Osteoblast (primary cell): ENCODE measurements at places on chromosomes 5 and 9. TPM values are rescaled to one million over a fixed set of nuclear protein-coding genes. Genes with fewer than 3 reads are reported as not detected.

GRCh38 chr9:129428864-129429577 lies 191.9 kb downstream of the C9orf50 start:
- H3K27me3 ChIP-seq, result no peaks in the 10 kb centered on the region
- H3K27ac ChIP-seq, result no peak overlapping the region
- no peak for DNase-seq
- H3K4me3 ChIP-seq, result no peak overlapping the region
- H3K36me3 ChIP-seq, result no peaks in the 10 kb centered on the region

DNA sequence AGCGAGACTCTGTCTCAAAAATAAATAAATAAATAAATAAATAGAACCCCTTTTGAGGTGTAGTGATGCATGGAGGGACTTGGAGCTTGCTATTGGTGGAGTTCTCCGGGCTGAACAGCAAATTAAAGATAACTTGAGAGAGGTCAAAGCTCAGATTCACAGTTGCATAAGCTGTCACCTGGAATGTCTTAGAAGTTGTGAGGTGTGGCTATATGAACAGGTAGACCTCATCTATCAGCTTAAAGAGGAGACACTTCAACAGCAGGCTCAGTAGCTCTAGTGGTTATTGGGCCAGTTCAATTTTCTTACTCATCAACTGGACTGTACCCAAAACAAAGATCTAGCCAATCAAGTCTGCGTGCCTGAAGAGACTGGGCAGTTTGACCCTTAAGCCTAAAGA lies 11.7 kb upstream of the STING1 start:
- H3K27me3 ChIP-seq, result no peaks in the 10 kb centered on the region
- H3K36me3 ChIP-seq, result no peaks in the 10 kb centered on the region
- peaks cover 35% of the 10 kb centered on the region for H3K4me1 ChIP-seq
- no peak for DNase-seq
- H3K27ac ChIP-seq, result peak overlapping the region; percentile 28
- no peak overlapping the region for H3K4me3 ChIP-seq

DNA sequence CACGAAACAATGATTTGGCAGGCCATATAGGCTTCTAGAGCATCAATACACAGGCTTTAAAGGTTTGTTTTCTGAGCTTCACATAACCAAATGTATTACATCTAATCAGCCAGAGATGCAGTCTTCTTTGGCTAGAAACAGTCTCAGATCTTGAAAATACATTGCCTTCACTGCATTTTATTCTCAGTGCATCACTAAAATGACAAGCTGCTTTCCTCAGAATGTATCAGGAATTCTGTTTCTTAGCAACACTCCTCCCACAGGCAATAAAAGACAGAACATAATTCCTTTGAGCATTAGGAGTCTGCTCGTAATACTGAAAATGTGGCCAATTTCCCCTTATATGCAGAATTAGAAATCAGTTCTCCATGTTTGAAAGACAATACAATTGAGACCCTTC lies 36.9 kb downstream of the FEM1C start:
- H3K36me3 ChIP-seq, result no peaks in the 10 kb centered on the region
- DNase-seq, result peak; percentile 65
- H3K27me3 ChIP-seq, result no peaks in the 10 kb centered on the region
- H3K4me3 ChIP-seq, result no peak overlapping the region

DNA sequence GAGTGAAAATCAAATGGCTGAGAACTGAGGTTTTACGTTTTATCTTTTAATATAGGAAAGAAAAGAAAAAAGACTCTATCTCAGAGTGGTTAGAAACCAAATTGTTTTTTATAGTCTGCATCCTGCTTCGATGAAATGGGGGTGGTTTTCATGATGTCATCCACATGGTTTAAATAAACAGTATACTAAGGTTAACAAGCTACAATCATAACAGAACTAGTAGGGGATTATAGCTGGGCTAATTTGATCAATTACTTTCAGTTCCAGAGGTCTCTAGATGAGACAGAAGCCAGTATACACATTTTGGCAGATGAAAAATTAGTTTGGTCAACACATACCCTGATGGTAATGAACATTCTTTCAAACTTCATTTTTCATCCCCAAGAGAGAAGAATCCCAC lies 106.3 kb upstream of the SNX2 start:
- H3K27me3 ChIP-seq, result no peaks in the 10 kb centered on the region
- H3K4me3 ChIP-seq, result no peak overlapping the region
- H3K4me1 ChIP-seq, result peaks cover 5% of the 10 kb centered on the region
- no peak for DNase-seq
- no peak overlapping the region for H3K27ac ChIP-seq

GRCh38 chr5:18380729-18381362 lies 746.6 kb downstream of the TAF11L14 start:
- DNase-seq, result no peak
- H3K36me3 ChIP-seq, result no peaks in the 10 kb centered on the region
- no peaks in the 10 kb centered on the region for H3K27me3 ChIP-seq
- no peaks in the 10 kb centered on the region for H3K4me1 ChIP-seq
- no peak overlapping the region for H3K4me3 ChIP-seq
- H3K27ac ChIP-seq, result no peak overlapping the region

DNA sequence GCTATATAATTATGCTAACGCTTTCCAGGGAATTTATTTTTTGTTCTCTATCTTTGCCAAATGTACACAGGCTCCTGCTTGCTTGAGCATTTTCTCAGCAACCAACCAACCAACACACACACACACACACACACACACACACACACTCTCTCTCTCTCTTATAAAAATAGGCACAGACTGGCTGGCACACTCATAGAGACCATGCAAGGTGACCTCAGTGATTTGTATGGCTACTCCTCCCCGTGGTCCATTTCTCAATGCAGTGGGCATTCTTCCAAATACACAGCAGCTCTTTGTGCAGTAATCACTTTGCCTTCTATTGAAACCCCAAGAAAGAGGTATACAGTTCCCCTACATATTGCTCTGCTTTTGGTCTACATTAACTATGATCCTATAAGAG lies 416.0 kb downstream of the MAN2A1 start:
- no peaks in the 10 kb centered on the region for H3K27me3 ChIP-seq
- no peaks in the 10 kb centered on the region for H3K36me3 ChIP-seq
- no peaks in the 10 kb centered on the region for H3K4me1 ChIP-seq
- H3K27ac ChIP-seq, result no peak overlapping the region
- DNase-seq, result no peak
- H3K4me3 ChIP-seq, result no peak overlapping the region

DNA sequence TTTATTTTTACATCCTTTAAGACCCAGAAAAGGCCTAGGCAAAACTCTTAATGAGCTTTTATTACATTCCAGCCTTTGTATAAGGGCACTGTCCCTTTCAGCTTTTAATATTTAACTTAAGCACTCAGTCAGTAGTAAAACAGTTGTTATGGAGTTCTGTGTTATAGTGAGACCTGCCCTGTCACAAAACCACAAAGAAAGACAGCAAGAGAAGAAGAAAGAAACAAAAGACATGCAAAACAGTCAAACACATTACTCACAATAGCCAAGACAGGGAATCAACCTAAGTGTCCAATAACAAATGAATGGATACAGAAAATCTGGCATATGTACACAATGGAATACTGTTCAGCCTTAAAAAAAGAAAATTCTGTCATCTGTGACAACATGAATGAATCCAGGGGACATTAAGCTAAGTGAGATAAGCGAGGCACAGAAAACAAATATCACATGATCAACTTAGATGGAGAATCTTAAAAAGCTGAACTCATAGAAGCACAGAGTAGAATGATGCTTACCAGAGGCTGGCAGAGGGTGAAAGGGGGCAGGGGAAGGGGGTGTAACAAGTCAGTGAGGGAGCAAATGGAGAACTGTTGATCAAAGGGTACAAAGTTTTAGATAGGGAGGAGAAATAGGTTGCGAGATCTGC lies 63.8 kb upstream of the CCNG1 start:
- H3K4me1 ChIP-seq, result no peaks in the 10 kb centered on the region
- no peaks in the 10 kb centered on the region for H3K36me3 ChIP-seq
- H3K27ac ChIP-seq, result no peak overlapping the region
- DNase-seq, result no peak
- H3K4me3 ChIP-seq, result no peak overlapping the region
- no peaks in the 10 kb centered on the region for H3K27me3 ChIP-seq

GRCh38 chr5:139088024-139088423 lies 110.1 kb downstream of the SIL1 start:
- H3K27ac ChIP-seq, result no peak overlapping the region
- H3K4me1 ChIP-seq, result peaks cover 12% of the 10 kb centered on the region
- no peak overlapping the region for H3K4me3 ChIP-seq
- H3K36me3 ChIP-seq, result no peaks in the 10 kb centered on the region

DNA sequence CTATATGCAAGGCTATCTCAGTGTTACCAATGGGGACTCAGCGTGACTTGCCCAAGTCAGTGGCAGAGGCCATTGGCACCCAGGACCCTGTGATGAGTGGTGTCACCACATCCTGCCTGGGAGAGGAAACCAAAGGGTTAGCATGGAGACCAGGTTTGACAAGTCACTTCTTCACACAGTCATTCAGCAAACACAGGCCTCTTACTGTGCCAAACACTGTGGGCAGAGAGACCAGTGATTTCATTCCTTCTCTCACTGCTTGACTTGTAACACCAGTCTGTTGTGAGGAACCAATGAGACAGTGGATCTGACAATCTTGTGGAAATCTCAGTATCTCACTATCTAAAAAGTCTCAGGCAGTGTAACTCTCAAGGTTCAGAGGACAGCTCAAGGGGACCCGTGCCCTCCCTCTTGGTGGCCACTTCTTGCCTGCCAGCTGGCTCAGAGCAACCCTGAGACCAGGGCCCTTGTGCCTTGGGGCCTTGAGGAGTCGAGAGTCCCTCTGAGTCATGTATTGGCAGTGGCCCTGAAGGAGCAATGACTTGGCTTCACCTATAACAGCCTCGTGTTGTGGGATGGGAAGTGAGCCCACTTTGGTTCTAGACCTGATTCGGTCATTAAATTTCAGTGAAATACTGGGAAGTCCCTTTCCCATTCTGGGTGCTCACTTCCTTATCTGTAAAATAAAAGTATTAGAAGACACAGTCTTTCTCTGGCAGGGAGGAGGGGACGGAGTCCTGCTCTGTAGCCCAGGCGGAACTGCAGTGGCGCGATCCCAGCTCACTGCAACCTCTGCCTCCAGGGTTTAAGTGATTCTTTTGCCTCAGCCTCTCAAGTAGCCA lies 1.6 kb downstream of the FABP6 start:
- no peak for DNase-seq
- H3K4me1 ChIP-seq, result no peaks in the 10 kb centered on the region
- H3K36me3 ChIP-seq, result no peaks in the 10 kb centered on the region

- H3K27me3 ChIP-seq, result no peaks in the 10 kb centered on the region
- no peak overlapping the region for H3K4me3 ChIP-seq
- no peaks in the 10 kb centered on the region for H3K36me3 ChIP-seq
- H3K4me1 ChIP-seq, result peaks cover 45% of the 10 kb centered on the region
- no peak for DNase-seq
Observed at GRCh38 chr5:169974121-169974770, 6.0 kb downstream of the INSYN2B start.

GRCh38 chr5:43420241-43420640 lies 8.1 kb upstream of the CCL28 start:
- no peak overlapping the region for H3K27ac ChIP-seq
- H3K36me3 ChIP-seq, result no peaks in the 10 kb centered on the region
- peaks cover 4% of the 10 kb centered on the region for H3K4me1 ChIP-seq
- no peak for DNase-seq
- H3K4me3 ChIP-seq, result no peak overlapping the region

GRCh38 chr9:70398145-70398556 lies 16.3 kb downstream of the KLF9 start:
- H3K36me3 ChIP-seq, result no peaks in the 10 kb centered on the region
- no peak overlapping the region for H3K27ac ChIP-seq
- peaks cover 4% of the 10 kb centered on the region for H3K4me1 ChIP-seq
- no peak for DNase-seq

GRCh38 chr9:133679466-133680061 lies 43.4 kb downstream of the DBH start:
- H3K4me3 ChIP-seq, result no peak overlapping the region
- H3K27ac ChIP-seq, result no peak overlapping the region
- no peaks in the 10 kb centered on the region for H3K36me3 ChIP-seq
- no peak for DNase-seq
- H3K4me1 ChIP-seq, result no peaks in the 10 kb centered on the region

DNA sequence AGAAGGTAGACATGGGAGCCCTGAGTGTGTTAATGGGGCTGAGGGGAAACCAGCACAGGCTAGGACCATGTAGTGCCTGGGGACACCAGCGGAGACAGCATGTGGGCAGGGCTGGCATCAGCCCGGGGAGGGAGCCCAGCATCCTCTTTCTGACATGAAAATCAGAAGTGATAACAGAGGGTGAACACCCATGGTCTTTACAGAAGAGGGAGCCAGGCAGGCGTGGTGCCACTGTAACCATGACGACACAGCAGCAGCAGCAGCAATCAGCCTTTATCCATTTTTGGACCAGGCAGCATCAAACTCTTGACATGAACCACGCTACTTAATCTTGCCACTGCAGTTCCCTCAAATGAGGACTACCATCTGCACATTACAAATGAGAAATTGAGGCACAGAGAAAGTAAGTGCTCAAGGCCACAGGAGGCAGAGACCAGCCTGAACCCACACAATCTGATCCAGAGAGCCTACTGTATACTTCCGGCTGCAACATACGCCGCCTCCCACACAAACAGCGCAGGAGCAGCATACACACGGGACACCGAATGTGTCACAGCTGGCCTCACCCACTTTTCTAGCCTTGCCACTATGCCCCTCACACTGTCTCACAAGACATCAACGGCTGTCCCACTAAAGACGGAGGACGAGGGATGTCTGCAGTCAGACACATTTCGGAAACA lies 23.8 kb downstream of the CAMSAP1 start:
- no peaks in the 10 kb centered on the region for H3K27me3 ChIP-seq
- peak; percentile 52 for DNase-seq
- H3K4me3 ChIP-seq, result no peak overlapping the region

DNA sequence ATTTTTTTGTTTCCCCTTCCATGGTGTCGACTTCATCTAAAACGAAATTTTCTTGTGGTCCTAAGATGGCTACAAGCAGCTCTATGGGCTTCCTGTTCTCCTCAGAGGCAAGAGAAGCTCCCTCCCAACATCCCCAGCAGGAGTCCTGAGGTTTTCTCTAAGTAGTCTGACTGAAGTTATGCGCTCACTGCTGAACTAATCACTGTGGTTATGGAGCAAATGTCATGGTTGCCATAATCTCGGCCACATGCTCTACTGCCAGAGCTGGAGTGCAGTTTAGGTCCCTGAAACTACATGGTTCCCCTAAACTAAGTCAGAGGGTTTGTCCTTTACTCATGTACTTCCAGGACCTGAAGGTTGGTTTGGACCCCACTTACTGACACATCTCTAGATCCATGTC lies 68.0 kb upstream of the MAMDC2 start:
- no peaks in the 10 kb centered on the region for H3K27me3 ChIP-seq
- peak; percentile 43 for DNase-seq
- peak overlapping the region; percentile 82 for H3K27ac ChIP-seq
- H3K36me3 ChIP-seq, result no peaks in the 10 kb centered on the region

Gene RACK1
- 3,800 and 4,007 TPM in 2 replicates for total RNA-seq

Gene DMRT3
- not detected in 2 replicates for total RNA-seq

Gene OLFML2A
- 27.1 and 29.7 TPM in 2 replicates for total RNA-seq

Gene INSL6
- not detected in 2 replicates for total RNA-seq

Gene KCTD16
- total RNA-seq, result 1.5 and 3.6 TPM in 2 replicates

Gene FGF10
- total RNA-seq, result 1.4 and 1.8 TPM in 2 replicates

Gene PRKAA1
- total RNA-seq, result 95.5 and 110 TPM in 2 replicates

Gene NOXA1
- 0.36 and 0.88 TPM in 2 replicates for total RNA-seq

Gene MSMP
- not detected in 2 replicates for total RNA-seq

Gene PCDHAC1
- 0.29 and 0.36 TPM in 2 replicates for total RNA-seq
